Tongue (tissue), 3 donors: ENCODE measurements at places on chromosomes 1 and 21.
A peak's percentile ranks its signal among the peaks of the same experiment; 100 is the strongest.

DNA sequence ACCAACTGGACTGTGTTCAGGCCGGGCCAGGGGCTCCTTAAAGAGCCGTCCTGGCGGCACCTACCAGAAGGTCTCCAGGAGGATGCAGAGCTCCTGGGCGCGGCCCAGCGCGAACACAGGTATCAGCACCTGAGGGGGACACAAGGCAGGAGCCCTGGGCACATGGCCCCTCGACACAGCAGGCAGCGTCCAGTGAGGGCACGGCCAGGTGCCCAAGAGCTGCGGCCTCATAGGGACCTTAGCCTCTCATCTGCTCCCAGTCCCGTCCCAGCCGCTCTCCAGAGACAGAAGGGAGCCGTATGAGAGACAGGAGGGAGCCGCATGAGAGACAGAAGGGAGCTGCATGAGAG is 5.8 kb downstream of the PUSL1 start:
- no peak for DNase-seq

- no peak for DNase-seq
Observed at GRCh38 chr21:24223624-24224023, 1383.7 kb downstream of the MRPL39 start.

GRCh38 chr1:204819495-204819894 is 51.2 kb upstream of the NFASC start:
- peak; percentile 9 for DNase-seq

GRCh38 chr1:157704878-157705277 is 4.3 kb upstream of the FCRL3 start:
- no peak for DNase-seq

DNA sequence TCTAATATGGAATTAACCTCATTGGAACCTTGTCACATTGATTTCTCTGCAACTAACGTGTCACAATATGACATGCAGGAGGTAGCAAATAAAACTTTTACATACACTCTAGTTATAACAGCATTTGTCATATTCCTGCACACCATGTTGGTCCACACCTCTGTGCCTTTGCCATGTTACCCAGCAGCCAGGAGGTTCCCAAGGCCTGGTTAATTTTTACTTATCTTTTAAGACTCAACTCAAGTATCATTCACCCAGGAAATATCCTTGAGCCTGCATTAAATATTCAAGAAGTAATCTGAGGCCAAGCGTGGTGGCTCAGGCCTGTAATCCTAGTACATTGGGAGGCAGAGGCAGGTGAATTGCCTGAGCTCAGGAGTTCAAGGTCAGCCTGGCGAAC is 447.2 kb upstream of the NR5A2 start:
- no peak for DNase-seq

DNA sequence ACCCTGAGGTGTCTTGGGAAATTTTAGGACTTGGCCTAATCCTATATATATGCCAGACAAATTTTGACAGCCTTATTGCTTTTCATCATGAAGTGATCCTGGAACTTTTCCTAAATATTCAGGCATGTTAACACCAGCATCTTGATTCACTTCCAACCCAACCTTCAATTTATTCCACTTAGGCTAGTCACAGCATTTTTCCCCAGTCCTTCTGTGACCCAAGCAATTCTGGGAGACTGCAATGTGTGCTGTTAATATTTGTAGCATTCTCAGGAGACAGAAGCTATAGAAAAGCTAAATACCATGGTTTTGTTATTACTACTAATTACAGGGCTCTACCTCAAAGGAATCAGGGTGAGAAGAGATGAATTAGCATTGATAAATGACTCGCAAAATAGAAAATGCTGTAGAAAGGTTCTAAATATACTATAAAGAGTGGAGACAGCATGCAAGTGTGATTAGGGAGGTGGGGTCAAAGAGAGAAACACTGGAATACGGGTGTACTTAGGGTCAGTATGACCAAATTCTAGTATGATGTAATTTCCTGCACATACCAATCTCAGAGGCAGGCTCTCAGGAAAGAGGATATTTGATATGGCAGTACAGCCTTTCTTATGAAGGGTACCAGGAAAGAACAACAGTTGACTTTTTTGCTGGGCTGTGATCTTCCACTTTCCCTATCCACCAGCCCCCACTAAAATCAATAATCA is 29.1 kb downstream of the PRRX1 start:
- DNase-seq = no peak

DNA sequence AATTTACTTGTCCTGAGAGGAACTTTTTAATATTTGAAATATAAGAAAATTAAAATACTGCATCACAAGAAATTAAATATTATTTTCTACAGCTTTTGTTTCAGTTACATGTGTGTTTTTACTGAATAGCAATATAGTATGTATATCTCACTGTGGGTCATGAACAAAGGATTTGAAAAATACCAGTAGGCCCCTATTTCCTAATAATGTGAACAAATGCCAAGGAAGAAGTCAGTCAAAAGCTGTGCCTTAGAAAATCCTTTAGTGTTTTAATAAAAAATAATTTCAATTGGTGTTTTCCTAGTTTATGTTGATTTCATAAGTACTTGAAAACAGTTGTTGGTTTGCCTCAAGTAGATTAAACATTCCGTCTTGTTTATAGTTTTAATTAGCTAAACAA is 46.7 kb downstream of the SMYD3 start:
- DNase-seq = no peak

- DNase-seq = no peak
Observed at GRCh38 chr1:98989556-98989907, 15.1 kb downstream of the PLPPR5 start.

- DNase-seq = peak; percentile 87
Observed at GRCh38 chr1:25569597-25570396, 26.4 kb downstream of the LDLRAP1 start.

GRCh38 chr1:19744335-19744743 is 55.4 kb downstream of the TMCO4 start:
- DNase-seq = no peak

- DNase-seq = no peak
Observed at GRCh38 chr1:10932088-10932487, 80.4 kb upstream of the TARDBP start.

DNA sequence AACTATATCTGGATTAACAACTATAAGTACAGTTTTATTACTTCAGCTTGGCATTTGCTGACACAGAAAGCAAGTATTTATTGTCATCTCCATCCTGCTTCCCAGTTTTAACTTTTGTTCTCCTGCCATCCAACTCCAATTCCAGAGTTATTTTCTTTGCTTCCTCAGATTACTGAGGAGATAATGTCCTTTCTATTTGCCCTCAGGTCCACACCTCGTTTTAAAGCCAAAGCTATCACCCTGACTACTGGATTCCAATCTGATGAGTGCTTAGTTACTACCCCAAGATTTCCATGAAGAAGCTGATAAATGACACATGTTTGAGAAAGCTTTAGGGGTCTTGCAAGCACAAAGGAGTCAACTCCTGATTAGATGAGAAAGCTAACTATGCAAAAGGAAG is 25.2 kb downstream of the ACKR1 start:
- no peak for DNase-seq

GRCh38 chr1:53638360-53639035 is 100.5 kb downstream of the GLIS1 start:
- no peak for DNase-seq

DNA sequence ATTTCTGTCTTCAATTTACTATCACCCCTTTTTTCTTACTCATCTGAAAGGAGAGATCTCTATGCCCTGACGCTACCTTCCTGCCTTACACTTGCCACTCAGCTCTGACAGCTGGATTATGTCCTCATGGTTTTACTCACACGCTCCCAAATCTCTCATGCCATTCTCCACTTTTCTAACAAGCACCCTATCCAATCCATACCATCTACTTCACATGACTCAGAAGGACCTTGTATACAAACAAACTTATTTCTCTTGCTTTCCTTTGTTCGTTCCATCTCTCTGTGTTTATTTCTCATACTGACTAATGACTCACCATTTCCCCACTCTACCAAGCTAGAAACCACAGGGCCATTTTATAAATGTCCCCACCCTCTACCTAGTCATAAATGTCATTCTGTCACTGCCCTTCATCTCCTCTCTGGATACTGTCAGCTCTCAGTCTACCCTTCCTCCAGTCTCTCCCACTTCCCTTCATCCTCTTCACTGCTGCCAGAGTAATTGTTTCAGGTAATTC is 87.3 kb downstream of the USP24 start:
- no peak for DNase-seq

DNA sequence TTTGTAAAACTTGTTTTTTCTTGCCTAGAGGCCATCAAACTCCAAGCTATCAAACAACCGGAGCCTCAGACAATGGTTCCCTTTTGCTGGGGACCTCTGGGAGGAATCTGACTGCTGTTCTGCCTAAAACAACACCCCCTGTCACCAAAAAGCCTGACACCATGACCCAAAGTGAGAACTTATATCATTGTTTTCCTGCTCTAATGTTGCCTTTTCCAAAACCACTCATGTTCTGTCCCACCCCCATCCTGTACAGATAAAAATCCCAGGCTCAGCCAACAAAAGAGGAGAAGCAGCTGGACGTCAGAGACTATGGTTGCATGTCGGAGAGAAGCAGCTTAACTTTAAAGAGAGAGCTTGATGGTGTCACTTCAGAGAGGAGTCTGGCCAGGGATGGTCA is 327.2 kb upstream of the CXADR start:
- DNase-seq = no peak

GRCh38 chr1:214496126-214496525 is 55.3 kb downstream of the PTPN14 start:
- no peak for DNase-seq

GRCh38 chr1:89643577-89643976 is 10.7 kb downstream of the LRRC8C start:
- DNase-seq = no peak
